NCI-H2171 treated with DMSO at 0.1 percent for 48 hours (cell line): ENCODE measurements at places on chromosomes 12 and 14.

GRCh38 chr14:90842726-90843125 is 26.5 kb upstream of the TTC7B start:
- DNase-seq, result no peak

GRCh38 chr12:98464190-98464589 is 51.2 kb upstream of the TMPO start:
- DNase-seq, result no peak

DNA sequence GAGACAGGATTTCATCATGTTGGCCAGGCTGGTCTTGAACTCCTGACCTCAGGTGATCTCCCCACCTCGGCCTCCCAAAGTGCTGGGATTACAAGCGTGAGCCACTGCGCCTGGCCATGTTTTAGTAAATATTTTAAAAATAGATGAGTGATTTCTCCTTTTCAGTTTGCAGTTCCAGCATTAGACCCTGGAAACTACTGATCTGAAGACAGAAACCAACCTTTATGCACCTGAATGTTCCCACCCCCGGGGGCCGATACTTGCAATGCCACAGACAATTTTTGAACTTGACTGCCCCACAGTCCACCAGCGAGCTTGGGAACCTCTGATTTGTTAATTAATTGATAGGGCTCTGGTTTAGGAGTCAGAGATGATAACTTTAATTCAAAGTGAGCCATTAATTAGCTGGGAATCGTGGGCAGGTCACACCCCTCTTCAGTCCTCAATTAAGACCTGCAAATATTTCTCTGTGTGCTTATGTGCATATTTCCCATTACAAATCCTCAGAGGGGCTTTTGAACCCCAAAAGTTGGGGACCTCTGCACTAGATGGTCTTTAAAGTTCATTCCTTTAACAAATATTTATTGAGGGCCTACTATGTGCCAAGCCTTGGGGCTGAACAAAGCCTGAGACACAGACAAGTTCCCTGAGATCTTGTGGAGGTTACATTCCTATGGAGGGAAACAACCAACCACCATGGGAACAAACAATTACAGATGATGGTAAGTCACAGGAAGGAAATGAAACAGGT is 4.1 kb upstream of the TMEM120B start:
- DNase-seq, result no peak

DNA sequence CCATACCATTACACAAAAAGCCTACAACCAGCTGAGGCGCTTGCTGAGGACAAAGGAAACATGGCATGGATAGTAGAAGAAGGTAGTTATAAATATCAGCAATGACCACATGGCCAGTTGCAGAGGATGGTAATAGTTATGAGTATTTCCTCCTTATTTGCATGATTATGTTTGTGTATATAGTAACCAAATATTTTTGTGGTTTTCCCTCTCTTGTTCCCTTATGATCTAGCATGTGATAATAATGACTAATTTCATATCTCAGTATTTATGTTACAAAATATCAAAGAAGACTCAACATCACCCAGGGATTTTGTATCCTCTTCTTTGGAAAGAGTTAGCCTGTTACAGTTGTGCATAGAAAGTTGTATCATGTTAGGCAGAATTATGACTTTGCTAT is 13.5 kb upstream of the CATSPERB start:
- DNase-seq, result no peak

DNA sequence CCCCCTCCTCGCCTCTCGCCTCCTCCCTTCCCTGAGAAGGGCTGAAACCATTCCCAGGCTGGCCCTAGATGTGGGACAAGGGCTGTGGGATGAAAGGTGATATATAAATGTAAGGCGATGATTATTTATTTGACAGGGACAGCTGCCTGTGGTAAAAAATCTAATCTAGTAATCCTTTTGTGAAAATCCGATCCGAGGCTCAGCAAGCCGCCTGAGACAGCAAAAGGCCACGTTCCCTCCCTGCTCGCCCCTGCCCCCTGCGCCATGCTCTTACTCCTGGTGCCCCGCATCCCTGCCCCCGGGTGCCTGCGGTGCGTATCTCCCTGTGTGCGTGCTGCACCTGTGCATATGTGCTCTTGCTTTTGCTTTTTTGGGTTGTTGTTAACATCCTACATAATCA is 65.2 kb downstream of the TSPAN9 start:
- peak; percentile 23 for DNase-seq

DNA sequence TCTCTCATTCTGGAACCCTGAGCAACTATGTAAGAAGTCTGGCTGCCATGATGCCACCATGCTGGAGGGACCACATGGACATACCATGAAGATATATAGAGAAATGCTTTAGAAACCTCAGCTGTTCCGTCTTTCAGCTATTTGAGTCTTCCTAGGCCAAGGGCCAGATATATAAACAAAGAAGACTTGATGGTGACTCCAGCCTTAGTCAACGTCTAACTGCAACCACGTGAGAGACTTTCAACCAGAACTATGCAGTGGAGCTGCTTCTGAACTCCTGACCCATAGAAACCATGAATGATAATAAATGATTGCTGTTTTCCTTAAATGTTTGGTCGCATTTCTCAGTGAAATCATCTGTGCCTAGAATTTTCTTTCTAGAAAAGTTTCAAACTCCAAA is 20.0 kb upstream of the KITLG start:
- no peak for DNase-seq

- DNase-seq, result peak; percentile 58
These were observed 918 bp downstream of the LIN7A start for GRCh38 chr12:80936642-80937390.

GRCh38 chr14:56005191-56006053 is 112.8 kb upstream of the PELI2 start:
- DNase-seq, result peak; percentile 37

DNA sequence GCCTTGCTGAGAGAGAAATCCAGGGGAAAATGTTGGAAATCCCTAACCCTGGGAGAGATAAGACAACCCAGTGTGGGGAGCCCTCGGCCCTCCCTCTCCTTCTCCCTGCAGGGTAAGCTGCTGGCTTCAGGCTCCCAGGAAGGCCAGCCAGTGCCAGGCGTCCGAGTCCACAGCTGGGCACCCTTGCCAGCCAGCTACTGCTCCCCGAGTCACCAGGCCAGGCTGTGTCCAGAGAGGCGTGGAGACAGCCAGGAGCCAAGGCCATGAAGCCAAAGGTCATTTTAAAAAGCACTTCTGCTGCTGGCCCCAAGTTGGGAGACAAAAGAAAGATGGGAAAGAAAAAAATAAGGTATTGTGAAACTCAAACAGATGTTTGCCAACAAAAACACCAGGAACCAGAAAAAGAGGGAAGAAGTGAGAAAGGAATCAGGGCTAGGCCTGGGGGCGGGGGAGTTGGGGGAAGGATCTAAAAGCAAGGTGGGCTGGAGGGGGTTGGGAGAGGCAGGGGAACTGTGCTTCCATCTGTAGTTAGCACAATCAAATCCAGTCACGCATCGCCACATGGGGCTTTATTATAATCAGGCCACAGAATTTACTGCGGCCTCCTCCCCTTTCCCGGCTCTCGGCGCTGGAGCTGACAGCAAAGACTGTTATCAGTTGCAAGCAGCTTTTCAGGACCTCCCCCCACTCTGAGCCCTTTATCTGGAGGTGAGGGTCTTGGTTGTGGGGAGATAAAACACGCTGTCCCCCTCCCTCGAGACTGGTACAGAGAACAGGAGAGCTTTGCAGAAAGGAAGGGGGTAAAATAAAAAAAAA is 33.5 kb downstream of the RBM19 start:
- DNase-seq, result no peak

- no peak for DNase-seq
These were observed 288.6 kb downstream of the MED13L start for GRCh38 chr12:115988625-115989563.

- DNase-seq, result no peak
These were observed 1.3 kb downstream of the PLEKHG3 start for GRCh38 chr14:64705381-64706118.

DNA sequence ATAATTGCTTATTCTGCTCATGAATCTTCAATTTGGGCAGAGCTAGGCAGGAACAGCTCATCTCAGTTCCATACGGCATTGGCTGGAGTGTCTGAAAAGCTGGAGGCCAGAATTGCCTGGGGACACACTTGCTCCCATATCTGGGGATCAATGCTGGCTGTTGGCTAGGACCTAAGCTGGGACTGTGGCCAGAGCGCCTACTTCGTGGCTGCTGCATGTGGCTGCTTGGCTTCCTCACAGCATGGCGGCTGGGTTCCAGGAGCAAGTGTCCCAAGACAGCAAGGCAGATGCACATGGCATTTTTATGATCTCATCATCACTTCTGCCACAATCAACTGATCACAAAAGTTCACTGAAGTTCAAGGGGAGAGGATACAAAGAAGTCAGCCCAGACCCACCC is 200.2 kb downstream of the TTC8 start:
- no peak for DNase-seq

DNA sequence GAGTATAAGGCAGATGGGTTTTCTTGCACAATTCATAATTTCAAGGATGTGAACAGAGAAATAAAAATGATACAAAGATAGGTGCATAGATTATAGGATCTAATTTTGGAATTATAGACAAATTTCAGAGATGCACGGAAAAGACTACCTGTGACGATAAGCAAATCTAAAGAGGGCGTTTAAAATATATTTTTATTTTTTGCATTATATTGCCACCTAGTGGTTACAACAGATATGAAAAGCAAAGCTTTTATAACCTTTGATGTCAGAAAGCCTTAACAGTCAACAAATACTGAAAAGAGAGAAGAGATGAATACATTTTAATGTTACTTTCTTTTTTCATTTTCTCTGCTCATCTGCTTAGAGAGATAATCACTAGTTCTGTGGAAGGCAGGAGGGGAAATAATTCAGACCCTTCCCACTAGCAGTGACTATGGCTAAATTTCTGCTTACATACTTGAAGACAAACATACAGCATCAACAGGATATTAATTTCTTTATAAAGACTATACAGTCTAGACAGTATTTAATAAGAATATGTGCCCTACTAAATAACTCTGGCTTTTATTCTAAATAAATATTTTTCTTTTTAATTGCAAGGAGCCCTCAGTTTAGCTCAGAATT is 46.3 kb downstream of the NTS start:
- peak; percentile 32 for DNase-seq

- DNase-seq, result no peak
These were observed 169.9 kb downstream of the DPF3 start for GRCh38 chr14:72723858-72724530.

DNA sequence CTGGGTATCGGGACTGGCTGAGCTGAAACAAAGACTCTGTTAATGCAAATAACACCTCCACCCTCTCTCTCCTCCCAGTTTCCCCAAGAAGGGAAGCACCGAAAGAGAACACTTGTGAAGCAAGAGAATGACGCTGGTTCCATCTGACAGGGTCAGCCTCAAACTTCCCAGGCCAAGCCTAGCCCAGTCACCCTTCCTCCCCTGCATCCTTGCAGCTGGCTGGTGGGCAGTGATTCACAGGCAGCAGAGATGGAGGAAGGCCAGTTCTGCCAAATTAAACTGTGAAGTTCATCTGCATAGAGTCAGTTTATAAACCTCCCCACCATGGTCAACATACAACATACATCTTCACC is 2.8 kb downstream of the LRRC74A start:
- DNase-seq, result no peak
